ENCODE measurements at places on chromosomes 11 and 22.

GRCh38 chr11:64880240-64881001, 2.0 kb upstream of the EHD1 start:
- no peak for DNase-seq

DNA sequence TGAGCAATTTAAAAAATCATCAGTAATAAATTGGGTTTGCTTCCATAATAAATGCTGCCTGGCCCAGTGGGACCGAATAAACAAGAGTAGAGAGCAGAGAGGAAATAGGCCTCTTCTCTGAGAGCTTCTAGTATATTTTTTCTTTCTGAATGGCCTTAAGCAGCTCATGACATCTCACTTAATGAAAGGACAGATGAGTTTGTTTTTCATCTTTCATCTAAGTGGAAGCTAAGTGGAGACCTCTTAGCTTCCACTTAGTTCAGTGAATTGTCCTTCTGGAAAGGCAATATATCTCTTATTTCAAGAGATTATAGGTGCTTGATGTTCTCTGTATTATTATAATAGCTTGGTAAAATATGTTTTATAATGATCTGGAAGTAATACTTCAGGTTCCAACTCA, 245.9 kb upstream of the ANO3 start:
- no peak for DNase-seq

- DNase-seq = no peak
These were observed 81.4 kb downstream of the TSPAN18 start for GRCh38 chr11:44808053-44808753.

DNA sequence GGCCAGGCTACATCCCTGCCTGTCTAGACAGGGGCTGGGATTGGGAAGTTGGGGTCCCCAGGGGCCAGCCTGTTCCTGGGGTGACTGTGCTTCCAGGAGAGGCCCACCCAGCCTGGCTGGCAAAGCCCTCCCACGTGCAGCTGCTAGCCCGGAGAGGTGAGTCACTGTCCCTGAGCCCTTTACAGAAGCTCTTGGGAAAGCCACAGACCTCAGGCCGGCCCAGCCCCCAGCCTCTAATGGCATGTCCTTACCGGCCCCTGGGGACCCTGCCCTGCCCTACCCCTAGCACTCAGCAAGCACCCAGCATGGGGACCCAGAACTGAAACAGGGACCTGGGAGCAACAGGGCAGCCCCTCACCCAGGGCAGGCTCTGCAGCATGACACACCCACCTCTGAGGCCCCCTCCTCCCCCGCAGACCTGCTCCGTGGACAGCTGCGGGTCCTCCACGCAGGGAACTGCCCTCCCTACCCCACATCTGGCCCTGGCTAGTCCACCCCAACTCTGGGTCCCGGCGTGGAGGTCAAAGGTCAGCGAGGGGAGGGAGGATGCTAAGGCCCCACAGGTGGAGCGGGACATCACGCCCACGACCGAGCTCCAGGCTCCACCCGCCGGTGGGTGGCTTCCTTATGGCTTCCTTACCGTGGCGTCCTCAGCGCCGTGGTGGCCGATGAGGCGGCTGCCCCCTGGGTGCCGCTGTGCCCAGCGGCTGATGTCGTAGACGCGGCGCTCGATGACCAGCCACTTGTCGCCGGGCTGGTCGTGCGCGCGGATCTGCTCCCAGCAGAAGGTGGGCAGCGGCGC, 615 bp downstream of the FADS3 start:
- DNase-seq = no peak

DNA sequence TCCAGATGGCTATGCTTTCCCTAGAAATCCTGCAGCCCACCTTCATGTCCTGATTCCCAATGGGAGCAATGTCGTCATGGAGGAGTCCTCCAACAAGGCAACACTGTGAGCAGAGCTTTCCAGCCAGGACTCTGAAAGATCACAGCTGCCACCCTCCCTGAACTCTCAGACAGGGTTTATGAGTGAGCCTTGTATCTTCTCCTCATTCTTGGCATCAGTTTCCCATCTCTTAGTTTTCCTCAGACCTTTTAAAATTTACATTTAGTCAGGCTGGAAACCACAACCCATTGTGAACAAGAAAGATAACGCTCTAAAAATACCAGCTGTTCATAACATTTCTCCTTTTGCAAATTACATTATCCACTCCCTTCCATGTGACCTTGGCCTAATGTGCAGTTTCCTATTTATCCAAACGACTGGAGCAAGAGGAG, 15.6 kb upstream of the LYVE1 start:
- DNase-seq = no peak

DNA sequence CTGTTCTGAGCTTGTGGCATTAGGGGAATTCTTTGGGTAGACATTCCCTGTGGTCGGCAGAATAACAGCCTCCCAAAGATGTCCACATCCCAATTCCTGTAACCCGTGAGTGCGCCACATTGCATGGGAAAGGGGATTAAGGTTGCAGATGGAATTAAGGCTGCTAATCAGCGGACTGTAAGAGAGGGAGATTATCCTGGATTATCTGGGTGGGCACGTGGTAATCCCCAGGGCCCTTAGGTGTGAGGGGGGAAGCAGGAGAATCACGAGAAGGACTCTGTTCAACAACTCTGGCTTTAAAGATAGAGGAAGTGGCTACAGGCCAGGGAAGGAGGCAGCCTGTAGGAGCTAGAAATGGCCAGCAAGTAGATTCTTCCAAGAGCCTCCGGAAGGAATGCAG, 16.0 kb downstream of the CACNG2 start:
- DNase-seq = no peak

GRCh38 chr11:86869966-86870570, 69.7 kb downstream of the PRSS23 start:
- peak; percentile 57 for DNase-seq

DNA sequence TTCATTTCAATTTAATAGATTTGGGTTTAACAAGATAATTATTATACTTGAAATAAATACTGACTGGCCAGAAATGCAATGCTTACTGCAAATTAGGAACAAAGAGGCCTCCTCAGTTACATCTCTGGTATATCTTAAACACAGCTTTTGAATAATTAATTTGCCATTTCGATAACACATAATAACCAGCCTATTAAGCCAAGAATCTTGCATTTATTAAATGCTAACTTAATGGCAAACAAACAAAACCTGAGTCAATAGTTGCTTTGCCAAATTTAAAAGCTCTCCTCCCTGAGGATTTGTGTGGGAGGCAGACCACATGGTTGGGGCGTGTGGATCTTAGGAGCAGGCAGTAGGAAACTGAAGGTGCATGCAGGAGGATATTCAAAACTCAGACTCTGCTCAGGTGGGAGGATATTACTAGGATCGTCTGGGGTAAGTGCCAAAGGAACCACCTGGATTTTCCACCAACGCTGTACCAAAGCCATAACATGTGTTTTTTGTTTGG, 17.9 kb upstream of the FJX1 start:
- no peak for DNase-seq

DNA sequence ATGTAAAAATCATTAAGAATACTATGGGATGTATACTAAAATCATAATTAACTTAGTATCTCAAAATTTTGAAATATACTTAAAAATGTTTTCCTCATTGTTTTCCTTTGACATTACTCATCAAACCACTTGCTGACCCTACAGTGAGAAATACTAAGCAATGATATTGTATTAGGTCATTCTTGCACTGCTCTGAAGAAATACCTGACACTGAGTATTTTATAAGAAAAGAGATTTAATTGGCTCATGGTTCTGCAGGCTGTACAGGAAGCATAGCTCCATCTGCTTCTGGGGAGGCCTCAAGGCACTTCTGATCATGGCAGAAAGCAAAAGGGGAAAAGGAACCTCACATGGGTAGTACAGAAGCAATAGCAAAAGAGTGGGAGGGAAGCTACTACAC, 950.9 kb upstream of the CHORDC1 start:
- DNase-seq = no peak

DNA sequence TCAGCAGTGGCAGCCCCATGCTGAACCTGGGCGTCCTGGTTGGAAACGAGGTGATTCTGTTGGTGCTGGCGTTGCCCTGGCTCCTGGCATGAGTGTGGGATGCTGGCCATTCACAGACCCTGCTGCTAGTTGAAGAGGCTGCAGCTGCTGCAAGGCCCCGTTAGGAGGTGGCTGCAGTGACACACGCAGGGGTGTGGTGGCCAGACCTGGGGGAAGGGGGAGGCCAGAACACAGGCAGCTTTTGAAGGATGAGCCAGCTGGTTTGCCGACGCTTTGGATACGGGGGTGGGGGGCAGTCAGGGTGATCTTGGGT, 77.2 kb downstream of the MORC2 start:
- DNase-seq = no peak

- DNase-seq = no peak
These were observed 867 bp downstream of the SPA17 start for GRCh38 chr11:124674571-124674970.
